ENCODE measurements at places on chromosomes 7 and 10.

DNA sequence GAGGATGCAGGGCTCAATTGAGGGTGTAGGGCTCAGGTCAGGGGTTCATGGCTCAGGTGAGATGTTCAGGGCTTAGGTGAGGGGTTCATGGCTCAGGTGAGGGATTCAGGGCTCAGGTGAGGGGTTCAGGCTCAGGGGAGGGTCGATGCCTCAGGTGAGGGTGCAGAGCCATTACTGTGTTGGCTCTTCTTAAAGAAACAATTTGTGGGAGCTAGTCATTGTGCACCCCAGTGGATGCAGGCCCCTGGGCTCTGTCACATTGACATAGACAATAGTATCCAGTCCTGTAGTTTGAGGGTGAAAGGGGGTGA, 86.7 kb downstream of the ADCY1 start:
- no peak for DNase-seq

GRCh38 chr10:102241444-102242117, at the start of gene PITX3:
Gene PITX3, minus strand, starts transcription at chr10:102241512. Its CDS starts 9,432 bp downstream, at chr10:102232080.
- peak; percentile 80 for DNase-seq

DNA sequence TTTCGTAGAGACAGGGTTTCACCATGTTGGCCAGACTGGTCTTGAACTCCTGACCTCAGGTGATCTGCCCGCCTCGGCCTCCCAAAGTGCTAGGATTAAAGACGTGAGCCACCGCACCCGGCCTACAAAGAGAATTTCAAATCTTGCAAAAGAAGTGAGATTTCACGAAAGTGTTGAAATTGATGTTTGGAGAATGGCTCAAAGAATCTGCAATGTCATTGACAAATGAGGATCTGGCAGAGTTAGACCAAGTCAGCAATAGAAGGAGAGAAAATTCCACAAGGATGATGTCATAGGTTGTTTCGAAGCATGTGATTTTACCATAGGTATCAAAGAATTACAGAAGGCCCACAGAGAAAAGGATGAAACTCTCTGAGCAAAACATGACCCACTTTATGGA, 71.7 kb downstream of the LYZL2 start:
- no peak for DNase-seq

- DNase-seq = no peak
Measured at GRCh38 chr7:121499624-121500023, 103.5 kb upstream of the FAM3C start.

GRCh38 chr7:123876557-123877256, 31.7 kb downstream of the HYAL4 start:
- DNase-seq = no peak

DNA sequence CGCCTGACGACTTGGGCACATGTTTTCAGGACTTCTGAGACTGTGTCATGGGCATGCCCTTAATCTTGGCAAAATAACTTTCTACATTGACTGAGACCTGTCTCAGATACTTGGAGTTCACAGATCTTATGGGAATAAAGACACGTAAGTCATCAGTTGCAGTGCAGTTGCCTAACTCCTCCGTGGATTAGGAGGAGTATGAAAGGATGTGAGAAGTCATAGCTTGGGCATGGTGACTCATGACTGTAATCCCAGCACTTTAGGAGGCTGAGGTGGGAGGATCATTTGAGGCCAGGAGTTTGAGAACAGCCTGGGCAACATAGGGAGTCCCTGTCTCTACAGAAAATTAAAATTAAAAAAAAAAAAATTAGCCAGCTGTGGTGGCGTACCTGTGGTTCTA, 49.6 kb downstream of the EXOC6 start:
- no peak for DNase-seq

DNA sequence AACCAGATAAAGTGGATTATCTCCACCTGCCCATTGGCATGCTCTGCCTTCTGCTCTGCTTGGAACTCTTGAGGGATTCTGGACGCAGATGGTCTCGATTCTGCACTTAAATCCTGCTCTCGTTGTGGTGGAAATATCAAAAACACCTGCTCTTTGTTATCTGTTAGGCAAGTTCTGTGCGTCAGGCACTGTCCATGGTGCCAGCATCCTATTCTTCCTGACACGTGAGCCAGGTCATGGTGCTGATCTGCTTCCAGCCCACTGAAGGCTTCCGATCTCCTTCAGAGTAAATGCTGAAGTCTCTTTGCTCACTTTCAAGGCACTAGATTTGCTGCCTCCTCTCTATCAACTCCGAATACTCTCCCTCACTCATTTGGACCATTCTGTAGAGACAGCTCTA, 505.6 kb downstream of the HTR7 start:
- no peak for DNase-seq

All from activated effector memory CD4-positive, alpha-beta T cell treated with Interleukin-2 at 50 U/mL for 16 hours (primary cell).